ENCODE measurements at places on chromosomes 6 and 20.
A peak's percentile ranks its signal among the peaks of the same experiment; 100 is the strongest.

DNA sequence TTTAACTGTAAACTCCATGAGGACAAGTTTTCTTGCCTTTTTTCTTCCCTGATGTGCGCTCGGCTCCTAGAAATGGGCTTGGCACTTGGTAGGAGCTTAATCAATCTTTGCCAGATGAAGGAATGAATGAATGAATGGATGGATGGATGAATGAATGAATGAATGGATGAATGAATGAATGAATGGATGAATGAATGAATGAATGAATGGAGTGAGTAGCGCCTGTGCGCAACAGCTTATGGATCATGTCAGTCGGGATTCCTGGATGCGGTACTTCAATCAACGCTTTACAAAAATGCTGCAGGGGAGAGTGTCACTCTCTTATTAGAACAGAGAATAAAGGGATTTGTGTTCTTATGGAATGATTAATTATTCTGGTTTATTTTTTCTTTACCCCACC is 267.3 kb downstream of the TFAP2C start:
- DNase-seq = no peak

GRCh38 chr6:53005663-53006250 is 10.7 kb upstream of the GSTA4 start:
- no peak for DNase-seq

DNA sequence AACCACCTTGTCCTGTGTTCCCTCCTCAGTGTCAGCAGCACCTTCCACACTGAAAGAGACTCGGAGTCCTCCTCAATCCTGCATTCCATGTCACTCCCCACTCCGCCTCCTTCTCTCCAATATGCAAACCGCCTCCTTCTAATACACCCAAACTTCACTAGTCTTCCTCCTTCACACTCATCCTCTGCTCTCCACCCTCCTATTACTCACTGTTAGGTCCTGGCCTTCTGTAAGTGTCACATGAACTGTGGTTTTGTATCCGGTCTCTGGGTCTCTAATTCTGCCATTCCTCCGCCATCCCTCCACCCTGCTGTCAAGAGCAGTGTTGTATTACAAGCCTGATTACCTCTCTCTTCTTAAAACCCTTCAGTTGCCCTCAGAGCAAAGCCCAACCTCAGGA is 200.5 kb upstream of the CDYL start:
- no peak for DNase-seq

DNA sequence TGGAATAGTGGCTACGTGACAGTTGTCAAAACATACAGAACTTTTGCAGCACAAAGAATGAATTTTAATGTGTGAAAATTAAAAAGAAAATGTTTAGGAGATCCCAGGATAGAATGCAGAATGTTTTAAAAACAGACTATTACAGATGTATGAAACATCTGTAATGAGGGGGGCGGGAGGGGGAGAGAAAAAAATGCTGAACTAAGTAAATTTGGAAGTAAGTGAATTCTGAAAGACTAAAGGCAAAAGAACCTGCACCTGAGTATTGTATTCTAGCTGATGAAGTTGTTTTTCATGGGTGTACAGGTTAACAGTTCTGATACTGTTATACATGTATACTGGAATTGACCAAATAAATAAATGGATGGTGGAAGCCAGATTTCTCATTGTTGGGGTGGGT is 178.8 kb downstream of the ZFAND3 start:
- DNase-seq = no peak

DNA sequence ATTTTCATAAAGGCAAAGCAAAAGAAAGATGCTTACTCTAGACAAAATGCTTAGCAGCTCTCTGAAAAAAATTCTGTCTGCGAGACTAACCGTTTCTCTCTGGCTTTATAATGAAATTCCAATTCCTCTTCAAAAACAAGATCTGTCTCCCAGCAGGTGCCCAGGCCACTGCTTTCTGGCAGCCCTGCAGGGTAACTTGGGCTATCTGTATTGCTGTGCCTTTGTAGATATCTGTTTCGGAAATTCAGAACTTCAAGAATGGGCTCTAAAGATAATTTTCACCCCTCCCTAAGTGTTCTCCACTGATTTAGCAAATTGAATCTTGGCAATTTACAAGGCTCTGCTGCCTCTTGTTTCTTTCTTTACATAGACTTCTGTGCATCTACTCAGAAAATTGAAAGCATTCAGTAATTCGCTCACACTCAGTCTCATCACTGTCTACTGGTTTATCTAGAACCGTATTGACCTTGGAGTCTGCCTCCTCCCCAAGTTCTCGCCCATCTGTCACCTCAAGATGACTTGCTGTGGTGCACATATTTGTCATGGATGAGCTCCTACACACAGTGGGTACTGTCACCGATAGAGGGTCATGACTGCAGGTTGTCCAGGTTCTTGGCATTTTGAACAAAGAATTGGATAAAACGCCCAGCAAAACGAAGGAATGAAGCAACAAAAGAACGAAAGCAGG is 26.4 kb upstream of the FABP7 start:
- no peak for DNase-seq

DNA sequence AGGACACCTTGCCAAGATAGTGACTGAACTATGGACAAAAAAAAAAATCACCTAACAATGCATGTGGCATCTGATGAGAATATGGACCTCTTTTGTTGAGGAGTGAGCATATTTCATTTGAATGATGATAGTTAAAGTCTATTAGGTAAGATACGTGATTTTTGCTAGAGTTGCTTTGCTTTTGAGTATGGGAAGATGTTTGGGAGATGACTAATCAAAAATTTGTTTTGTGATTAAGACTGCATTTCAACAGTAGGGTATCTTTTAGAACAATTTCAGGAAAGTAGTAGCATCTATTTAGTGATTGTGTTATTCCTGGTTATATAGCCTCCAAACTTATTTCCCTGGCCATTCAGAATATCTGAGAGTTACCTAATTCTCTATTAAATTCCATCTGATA is 878.6 kb upstream of the CITED2 start:
- DNase-seq = no peak

GRCh38 chr20:58888521-58889333 is 36.2 kb downstream of the GNAS start:
- DNase-seq = peak; percentile 86

GRCh38 chr20:62059401-62059800 is 6.3 kb downstream of the TAF4 start:
- DNase-seq = no peak

DNA sequence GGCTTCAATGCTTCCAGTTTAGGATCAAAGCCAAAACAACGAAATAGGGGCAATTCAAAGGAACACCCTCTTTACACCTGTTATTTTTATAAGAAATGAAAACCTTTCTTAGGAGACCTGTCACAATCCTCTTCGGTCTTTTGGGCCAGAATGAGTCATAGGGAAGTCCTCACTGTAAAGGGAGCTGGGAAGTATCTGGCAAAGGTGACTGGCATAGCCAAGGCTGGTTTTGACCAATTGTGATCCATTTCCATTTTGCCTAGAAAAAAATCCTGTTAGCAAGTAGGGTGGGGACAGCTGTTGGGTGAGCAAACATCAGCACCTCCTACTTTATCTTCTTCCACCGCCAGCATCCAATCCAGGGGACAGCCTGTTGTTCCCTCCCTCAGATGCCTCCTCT is 343.2 kb upstream of the SULF2 start:
- no peak for DNase-seq

GRCh38 chr20:29408034-29408695 is 1849.3 kb upstream of the DEFB115 start:
- no peak for DNase-seq

- DNase-seq = no peak
Observed at GRCh38 chr6:72938104-72938503, 287.2 kb downstream of the KHDC1L start.

DNA sequence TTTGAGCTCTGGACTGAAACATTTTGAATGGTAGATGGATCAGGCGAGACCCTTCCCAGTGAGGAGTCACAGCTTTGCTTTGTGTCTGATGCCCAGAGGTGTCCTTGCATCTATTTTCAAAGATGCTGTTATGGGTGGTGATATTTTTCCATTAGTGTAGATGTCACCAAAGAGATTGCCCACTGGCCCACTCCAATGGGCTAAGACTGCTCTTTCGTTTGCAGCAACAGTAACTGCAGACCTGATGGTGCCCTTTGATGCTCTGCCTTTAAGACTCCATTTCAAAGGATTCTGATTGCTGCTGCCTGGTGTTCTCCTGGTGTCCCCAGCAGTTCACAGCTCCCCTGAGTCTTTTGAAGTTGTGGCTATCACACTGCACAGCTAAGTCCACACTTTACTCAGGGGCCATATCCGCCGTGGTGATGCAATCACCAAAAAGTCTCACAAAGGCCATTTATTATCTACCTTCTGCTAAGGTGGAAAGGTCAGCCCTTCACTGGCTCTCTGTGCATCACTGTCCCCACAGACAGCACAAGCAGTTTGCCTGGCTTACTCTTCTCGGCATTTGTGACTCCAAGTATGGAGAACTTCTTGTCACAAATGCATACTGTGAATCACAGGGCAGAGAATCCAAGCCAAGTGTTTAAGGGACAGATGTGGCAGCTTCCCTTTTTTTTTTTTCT is 56.4 kb downstream of the NOX3 start:
- DNase-seq = no peak

DNA sequence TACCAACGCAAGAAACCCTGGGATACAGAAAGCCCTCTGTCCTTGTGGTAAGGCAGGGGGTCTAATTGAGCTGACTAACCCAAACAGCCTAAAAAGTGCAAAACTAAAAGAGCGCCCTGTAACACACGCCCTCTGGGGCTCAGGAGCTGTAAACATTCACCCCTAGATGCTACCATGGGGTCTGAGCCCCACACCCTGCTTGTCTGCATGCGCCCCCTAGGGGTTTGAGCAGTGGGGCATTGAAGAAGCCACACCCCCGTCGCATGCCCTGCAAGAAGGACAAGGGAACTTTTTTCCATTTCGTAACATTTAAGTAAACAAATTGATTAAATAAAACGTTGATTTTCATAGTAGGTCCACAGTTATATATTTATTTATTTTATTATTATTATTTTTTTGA is 616.9 kb upstream of the MAN1A1 start:
- DNase-seq = peak; percentile 61

DNA sequence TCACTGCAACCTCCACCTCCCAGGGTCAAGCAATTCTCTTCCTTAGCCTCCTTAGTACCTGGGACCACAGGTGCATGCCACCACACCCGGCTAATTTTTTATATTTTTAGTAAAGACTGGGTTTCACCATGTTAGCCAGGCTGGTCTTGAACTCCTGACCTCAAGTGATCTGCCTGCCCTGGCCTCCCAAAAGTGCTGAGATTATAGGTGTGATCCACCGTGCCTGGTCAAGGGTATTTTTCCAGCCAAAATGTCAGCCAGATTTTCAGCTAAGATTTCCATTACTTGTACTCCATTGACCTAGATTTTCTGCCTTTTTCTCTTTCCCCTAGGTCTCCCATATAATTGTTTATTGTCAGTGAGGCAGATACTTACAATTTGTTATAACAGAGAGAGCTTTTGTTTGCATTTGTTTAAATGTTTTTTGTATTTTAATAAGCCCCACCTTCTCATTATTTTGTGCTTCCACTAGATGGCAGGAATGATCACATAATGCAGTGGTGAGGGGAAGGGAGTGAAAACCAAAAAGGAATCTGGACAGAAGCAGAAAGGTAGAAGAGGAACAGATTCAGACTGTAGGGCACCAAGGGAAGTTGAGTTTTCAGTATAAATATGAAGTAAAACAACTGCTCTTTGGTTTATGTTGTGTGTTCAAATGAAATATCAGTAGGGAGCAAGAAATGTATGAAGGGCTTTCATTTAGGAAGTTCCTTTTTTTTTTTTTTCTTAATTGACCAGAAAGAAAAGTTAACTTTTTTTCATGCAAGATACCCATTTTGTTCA is 29.7 kb downstream of the RPF2 start:
- no peak for DNase-seq

DNA sequence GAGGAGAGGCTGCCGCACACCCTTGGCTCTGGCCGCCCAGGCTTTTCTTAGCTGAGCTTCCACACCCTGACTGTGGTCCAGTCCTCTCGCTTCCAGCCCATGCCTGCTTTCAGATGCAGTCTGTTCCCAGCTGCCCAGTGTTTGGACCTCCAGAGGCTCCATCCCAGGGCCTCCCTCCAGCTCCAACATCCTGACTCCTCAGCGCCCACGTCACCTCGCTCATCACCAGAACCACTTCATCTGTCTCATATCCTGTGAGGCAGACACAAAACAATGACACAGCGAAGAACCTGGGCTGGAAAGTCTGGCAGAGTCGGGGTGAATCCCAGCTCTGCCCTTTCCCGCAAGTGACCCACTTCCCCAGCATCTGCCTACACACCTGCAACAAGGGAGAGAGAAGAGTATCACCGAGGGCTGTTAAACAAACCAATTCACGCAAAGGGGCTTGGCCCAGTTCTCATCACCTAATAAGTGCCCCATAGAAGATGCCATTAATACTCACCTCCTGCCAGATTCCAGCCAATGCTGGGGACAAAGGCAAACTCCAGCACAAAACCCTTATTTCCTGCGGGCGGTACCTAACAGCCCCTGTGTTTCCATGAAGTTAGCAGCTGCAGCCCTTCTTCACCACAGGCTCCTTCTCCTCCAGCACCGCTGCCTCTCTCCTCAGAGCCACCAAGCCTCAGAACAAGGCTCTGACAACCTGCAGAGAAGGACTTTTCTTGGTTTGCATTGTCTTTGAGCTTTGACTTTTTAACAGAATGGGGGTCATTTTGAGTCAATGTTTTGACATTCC is 133.4 kb upstream of the CDH4 start:
- DNase-seq = no peak

DNA sequence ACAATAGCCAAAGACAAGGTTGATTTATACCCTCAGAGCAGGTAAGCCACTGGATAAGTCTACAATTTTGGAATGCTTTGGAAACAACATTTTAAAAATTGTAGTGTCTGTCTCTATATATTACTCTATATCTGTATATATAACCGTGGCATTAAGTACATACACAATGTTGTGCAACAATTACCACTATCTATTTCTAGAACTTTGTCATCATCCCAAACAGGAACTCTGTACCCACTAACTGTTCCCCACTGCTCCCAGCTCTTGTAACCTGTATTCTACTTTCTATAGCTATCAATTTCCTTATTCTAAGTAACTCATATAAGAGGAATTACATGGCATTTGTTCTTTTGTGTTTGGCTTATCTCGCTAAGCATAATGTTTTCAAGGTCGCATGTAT is 78.2 kb upstream of the ASCC3 start:
- no peak for DNase-seq

GRCh38 chr6:159931846-159932245 is 37.0 kb upstream of the IGF2R start:
- no peak for DNase-seq

GRCh38 chr6:139777202-139777970 is 402.9 kb upstream of the CITED2 start:
- no peak for DNase-seq

- no peak for DNase-seq
Observed at GRCh38 chr20:54097236-54097529, 26.8 kb upstream of the BCAS1 start.

DNA sequence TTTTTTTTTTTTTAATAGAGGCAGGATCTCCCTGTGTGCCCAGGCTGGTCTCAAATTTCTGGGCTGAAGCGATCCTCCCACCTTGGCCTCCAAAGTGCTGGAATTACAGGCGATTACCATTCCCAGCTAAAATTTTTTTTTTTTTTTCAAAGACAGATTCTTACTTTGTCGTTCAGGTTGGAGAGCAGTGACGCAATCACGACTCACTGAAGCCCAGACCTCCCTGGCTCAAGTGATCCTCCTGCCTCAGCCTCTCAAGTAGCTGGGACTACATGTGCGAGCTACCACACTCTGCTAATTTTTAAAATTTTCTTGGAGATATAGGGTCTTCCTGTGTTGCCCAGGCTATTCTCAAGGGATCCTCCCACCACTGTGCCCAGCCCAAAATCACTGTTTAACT is 58.0 kb upstream of the MYO6 start:
- no peak for DNase-seq
